ENCODE measurements at places on chromosomes 16 and 17. TPM values are rescaled to one million over a fixed set of nuclear protein-coding genes. Genes with fewer than 3 reads are reported as not detected.

DNA sequence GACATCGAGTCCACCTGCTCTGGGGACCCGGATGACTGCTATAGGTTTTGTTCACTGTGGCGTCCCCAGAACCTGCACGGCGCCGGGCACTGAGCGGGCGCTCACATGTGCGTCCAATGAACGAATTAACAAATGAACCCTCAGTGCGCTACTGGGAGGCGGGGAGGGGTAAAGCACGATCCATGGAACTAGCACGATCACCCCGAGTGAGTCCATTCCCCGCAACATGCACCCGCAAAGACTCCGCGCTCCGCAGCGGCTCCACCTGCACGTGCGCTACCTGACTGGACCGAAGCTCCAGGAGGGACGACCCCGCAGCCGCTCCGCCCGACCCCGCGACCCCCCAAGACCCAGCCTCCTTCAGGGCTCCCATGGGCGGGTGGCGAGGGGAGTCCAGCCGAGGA, 491 bp downstream of the TRAP1 start:
- DNase-seq = no peak

- no peak for DNase-seq
These were observed 1.6 kb downstream of the HBA1 start for GRCh38 chr16:177981-178667.

GRCh38 chr17:77160091-77160874, 19.5 kb downstream of the SEC14L1 start:
- no peak for DNase-seq

GRCh38 chr17:72590882-72591281, 470.1 kb downstream of the SOX9 start:
- DNase-seq = no peak

DNA sequence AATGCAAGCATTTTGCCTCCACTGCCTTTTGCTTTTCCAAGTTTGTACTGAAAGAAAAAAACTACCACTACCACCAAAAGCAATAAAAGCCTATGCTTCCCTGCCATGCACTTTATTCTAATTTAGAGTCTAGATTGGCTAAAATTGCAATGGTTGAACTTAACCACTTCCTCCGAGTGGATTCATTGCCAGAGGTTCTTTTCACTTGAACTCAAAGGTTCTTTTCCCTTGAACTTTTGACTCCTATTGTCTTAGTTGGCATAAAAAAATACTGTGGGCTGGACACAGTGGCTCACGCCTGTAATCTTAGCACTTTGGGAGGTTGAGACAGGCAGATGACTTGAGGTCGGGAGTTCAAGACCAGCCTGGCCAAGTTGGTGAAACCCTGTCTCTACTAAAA, 319.8 kb upstream of the GOT2 start:
- DNase-seq = no peak

DNA sequence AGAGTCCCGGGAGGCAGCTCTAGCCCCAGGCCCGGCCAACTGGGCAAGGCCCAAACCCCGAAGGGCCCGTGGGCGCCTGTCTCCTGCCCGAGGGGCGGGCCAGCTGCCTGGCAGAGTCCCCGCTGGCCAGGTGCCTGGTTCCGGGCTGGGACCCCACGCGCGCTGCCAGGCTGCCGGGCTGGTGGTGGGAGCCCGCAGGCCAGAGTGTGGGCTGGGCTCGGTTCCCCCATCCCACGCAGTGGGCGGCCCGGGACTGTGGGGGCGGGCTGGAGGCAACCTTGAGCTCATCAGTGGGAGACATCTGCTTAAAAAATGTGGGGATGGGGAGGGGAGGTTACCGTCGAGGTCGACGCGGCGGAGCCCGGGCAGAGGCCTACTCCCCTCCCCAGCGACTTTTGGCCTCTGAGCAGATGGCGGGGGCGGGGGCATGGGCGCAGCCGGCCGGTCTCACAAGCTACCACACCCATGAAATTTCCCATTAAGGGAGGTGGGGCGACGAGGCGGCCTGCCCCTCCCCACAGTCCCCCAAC, 176.4 kb upstream of the GSE1 start:
- no peak for DNase-seq

Gene BAHCC1
- total RNA-seq = 20.8 TPM

- DNase-seq = peak; percentile 37
These were observed 66.8 kb downstream of the DNAH3 start for GRCh38 chr16:21083729-21084268.
